CD14-positive monocyte (primary cell): ENCODE measurements at places on chromosomes 5 and 9. TPM values are rescaled to one million over a fixed set of nuclear protein-coding genes. Genes with fewer than 3 reads are reported as not detected.

DNA sequence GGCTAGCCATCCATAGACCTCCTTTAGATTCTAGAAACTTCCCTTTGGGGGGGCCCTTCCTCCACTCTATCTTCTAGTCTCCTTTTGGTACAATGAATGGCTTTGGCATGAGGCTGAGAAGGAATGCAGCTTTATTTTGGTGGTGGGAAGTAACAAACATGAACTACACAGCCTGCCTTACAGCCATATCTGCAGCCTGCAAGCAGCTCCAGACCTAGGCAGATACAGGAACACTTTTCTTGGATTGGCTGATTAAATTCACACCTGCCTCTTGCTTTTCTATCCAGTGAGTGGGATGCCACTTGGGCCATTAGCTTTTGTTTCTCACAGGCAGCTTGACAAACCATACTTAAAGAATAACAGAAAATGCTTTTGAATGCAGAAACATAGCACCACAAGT, 28.2 kb downstream of the NR6A1 start:
- DNase-seq: no peak

Gene FAXDC2
- 0.30 TPM for polyA plus RNA-seq

Gene ST6GALNAC4
- polyA plus RNA-seq: 8.9 TPM

Gene ZNF366
- polyA plus RNA-seq: 0.05 TPM

DNA sequence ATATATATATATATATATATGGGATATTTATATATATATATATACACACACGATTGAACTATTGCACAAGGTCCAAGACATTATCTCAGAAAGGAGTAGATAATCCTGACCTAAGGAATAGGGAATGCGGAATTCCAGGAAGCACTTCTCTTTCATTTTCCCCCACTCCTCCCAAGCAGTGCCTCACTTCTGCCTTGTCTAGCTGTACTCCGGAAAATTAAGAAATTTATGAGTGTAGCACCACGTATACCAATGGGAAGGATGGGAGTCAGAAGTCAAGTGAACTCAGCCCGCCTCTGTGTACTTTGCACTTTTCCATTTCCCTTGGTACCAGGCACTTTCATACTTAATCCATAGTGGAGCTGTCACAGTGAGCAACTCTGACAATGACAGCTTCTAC, 10.9 kb downstream of the SLC36A1 start:
- no peak for DNase-seq

GRCh38 chr5:71700803-71701202, 18.3 kb upstream of the CARTPT start:
- no peak for DNase-seq

GRCh38 chr9:133108794-133109641, 12.0 kb downstream of the RALGDS start:
- DNase-seq: no peak

DNA sequence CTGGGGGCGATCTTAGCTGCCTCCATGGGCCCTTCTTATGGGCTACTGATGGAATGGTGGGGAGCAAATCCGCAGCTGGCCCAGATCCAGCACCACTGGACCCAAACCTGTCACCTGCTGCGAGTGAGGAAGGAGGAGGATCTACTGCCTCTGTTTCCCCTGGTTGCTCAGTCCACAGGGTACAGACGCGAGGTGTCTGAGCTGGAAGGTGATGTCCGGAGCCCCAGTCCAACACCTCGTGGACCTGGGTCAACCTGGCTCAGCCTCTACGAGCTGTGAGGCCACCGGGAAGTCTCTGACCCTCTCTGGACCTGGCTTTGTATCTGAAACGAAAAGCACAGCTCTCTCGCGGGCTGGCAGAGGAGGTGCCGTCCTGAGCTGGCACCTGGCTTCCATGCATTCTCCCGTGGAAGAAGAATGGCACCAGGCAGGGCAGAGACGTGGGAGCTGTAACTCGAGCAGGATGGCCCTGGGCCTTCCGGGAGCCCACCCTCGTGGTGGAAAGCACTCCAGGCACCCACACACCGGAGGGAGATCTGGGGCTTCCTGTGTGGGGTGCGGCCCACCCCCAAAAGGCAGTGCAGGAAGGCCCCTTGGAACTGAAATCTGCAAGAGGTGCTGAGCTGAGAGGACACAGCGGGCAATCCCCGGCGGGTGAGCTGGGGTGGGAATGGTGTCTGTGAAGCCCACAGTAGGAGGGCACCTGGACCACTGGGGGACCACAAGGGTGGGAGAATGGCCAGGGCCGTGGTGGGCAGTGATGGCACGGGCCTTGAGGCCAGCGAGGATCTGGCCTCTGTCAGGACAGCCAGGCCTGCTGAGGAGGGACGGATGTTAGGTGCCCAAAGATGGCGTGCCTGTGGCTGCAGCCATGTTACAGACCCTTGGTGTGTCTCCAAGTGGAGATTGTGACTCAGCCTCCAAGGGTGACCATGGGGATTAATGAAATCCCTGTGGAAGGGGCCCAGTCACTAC, 133.4 kb downstream of the OLFM1 start:
- no peak for DNase-seq
